ENCODE measurements at places on chromosomes 6 and 20.

DNA sequence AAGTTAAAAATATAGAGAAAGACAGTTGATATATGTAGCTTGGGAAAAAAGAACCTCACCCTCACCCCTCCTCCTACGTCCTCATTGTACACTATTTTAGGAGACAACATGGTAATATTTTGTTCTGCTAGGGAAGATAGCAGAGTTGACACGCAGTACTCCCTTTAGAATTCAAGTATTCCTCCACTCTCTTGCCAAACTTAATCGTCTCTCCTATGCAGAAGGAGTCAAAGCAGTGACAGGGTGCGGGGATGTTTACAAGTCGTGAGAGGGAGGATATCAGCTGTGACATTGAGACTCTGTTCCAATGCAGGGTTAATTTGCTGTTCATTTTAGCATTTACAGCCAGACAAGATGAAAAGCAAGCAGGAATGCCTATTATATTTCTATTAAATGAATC is 97.5 kb downstream of the SOBP start:
- DNase-seq: no peak

DNA sequence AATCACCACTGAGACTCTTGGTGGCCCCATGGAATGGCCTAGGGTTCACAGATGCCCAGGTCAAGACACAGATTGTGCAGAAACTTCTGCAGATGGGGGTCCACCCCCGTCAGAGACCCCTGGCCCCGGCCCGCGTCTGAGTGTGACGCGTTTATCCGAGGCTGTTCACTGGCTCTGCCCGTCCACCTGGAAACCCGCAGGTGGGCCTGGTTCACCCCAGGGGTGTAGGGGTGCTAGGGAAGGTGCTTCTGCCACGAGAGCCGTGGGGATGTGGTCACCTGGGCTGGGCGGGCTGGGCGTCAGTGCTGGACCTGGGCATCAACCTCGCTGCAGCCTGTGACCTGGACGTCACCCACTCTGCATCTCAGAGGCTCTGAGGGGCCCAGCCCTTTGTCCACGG is 39.5 kb upstream of the GATA5 start:
- no peak for DNase-seq

- DNase-seq: no peak
These were observed 137.7 kb downstream of the LCA5 start for GRCh38 chr6:79399499-79399898.

DNA sequence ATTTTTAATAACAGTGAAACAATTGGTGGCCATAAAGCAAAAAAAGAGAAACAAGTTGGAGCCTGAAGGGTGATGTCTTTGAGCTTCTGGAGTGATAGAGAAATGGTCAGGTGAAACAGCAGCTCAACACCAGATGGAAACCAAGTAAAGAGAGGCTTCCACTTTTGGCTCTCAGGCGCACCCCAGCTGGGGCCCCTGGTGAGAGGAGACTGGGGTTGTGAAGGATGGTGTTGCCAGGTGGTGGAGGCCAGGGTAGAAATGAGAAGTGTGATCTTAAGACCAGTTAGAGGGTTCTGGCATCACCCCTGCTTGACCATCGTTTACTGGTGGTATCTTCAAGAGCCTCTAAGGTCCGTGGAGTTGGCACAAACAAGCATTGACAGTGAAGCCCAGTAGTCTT is 126.0 kb upstream of the AKIRIN2 start:
- no peak for DNase-seq

GRCh38 chr20:44598423-44599305 is 16.3 kb downstream of the PKIG start:
- DNase-seq: no peak

GRCh38 chr6:53524455-53524815 is 20.5 kb downstream of the GCLC start:
- no peak for DNase-seq

DNA sequence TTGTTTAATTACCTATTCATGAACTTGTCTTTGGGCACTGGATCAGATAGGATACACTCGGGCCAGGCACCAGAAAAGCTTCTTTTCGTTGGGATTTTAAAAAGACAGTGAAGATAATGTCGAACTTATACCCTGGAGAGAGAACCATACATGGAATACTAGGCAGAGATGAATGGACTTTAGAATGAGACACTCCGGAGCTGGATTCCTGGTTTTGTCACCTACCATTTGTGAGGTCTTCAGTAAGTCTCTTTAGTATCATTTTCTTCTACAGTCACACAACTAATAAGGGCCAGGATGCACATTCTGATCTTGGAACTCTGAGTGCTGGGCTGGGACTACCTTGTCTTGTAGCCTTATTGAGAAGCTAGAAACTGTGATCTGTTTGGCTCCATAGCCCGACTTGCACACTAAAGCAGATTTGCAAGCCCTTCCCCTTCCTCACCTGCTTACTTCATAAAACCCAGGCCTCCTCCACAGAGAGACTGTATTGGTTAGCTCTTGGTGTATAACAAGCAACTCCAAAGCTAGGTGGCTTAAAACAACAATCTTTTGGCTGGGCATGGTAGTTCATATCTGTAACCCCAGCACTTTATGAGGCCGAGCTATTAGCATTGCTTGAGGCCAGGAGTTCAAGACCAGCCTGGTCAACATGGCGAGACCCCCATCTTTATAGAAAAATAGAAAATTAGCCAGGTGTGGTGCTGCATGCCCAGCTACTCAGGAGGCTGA is 7.4 kb upstream of the IFT52 start:
- no peak for DNase-seq

DNA sequence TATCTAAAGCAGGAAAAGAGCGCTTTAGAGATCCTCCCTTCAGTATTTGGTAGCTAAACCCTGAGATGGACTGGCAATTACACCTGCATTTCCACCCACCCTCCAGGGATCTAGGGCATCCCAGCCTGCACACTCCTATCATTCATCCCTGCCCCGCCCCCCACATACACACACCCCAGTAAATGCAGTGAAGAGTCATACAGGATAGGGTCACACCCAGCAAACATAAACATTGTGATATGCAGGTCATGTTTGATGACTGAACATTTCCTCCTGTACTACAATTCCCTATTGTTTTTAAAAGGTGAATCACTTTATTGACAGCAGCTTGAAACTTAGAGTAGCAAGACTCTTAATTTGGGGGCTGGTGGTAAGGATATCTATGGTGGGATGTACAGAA is 112.9 kb downstream of the FOXO3 start:
- DNase-seq: no peak

DNA sequence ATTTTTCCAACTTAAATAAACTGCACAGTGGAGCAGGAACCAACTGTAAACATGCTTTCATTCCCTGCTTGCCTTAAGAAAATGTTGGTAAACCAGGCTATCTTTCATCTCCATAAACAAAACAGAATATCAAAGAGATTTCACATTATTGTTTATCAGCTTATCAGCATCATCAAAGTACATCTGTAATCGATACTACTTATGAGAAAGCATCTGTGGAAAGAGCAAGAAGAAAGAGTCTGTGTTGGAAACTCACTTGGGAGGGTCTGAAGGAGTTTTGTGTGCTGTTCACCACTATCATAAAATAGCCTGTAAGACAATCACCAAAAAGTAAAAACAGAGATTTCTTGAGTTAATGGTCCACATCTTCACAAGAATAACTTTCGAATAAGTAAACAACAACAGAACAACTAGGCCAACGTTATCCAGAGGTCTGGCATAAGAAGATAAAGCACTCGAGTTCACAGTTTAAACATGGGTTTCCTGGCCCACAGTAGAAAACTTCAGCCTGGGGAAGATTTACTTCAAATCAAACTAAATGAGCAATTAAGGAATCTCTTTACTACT is 47.9 kb downstream of the EPB41L2 start:
- no peak for DNase-seq

DNA sequence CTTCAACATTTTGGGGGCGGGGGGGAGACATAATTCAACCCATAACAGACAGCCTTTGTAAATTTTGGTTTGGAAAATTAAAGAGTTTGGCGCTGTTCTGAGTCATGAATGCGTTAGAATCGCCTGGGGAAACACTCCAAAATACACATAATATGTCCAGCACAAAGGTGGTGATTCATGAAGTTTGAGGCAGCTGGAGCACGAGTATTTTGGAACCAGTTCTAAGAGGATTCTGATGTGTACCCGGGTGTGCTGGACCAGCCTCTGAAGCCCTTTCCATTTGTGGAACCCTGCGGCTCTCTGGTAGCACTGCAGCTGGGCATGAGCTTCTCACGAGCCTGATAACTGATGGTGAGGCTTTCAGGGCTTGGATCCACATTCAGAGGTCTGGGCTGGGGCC is 4.7 kb downstream of the GMPR start:
- DNase-seq: no peak

DNA sequence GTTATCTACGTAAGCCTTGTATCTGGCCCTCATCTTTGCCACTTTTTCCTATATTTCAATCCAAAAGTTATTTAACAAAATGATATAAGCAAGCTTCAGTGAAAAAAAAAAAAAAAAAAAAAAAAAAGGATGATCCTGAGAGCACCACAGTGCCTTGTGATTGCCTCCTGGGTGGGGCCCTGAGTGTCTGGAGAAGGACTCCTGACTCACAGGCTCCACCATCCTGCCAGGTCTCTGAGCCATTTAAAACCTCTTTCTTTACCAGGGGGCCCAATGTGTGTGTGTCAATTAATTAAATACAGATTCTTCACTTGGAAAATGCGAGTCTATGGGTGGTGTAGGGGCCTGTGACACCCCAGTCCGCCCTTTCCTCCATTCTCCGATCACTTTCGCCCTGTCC is 105.2 kb downstream of the SMOC2 start:
- DNase-seq: no peak

GRCh38 chr20:57838670-57839151 is 128.9 kb upstream of the PMEPA1 start:
- no peak for DNase-seq

DNA sequence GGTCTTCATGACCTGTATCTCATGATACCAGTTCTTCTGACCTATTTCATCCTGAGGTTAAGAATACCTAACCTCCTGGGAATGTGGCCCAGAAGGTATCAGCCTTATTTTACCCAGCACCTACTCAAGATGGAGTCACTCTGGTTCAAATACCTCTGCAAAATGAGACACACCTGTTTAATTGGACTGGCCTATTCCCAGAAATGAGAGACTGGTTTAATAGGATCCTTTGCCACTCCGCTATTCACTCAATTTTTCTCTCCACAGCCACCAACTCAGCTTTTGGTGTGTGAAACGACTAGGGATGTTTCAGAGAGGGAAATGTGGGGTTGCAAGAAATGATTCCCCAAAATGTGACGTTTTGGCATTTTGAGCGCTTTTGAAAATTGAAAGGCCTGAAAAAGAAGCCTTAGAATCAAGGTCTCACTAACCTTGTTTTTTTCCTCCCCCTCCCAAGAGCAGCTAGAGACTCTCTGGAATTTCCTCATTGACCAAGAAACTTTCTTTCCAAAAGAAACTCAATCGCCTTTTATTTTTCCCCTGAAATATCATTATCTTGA is 45.5 kb upstream of the RNGTT start:
- no peak for DNase-seq

DNA sequence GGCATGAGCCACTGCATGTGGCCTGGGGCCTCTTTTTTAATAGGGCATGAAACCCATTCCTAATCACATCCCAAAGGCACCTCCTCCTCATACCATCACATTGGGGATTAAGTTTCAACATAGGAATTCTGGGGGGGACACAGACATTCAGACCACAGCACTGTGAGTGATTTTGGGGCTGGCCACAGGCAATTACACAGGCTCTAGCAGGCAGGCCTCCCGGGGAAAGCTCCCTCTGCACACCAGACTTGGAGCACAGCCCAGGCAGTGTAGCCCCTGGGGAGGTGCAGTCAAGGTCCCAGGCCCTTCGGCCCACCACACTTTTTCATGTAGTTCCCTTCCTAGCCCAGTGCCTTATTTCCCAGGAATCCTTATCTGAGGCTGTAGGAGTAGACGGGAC is 5.5 kb downstream of the SFT2D1 start:
- DNase-seq: no peak
